Activated naive CD8-positive, alpha-beta T cell treated with anti-CD3 and anti-CD28 coated beads, Interleukin-2, amount 50 U/mL, for 24 hours (primary cell): ENCODE measurements at places on chromosomes 12 and 14.

GRCh38 chr14:30610787-30611343 lies 11.3 kb upstream of the SCFD1 start:
- no peak for DNase-seq

DNA sequence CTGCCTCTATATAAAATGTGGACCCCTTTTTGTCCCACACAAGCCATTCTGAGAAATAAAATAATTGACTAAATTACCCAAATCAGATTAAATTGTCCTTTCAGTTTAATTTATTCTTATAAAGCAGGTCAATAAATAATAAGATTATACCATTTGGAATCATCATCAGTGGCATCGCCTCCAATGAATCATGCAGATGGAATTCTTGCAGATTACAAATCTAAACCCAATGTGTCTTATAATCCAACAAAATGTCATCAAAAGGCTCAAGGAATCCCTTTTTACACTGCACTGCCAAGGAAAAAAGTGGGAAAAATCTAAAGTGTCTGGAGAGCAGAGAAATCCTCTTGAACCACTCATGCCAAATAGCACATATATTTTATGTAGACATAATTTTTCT lies 138.2 kb upstream of the TSPAN8 start:
- DNase-seq = no peak

DNA sequence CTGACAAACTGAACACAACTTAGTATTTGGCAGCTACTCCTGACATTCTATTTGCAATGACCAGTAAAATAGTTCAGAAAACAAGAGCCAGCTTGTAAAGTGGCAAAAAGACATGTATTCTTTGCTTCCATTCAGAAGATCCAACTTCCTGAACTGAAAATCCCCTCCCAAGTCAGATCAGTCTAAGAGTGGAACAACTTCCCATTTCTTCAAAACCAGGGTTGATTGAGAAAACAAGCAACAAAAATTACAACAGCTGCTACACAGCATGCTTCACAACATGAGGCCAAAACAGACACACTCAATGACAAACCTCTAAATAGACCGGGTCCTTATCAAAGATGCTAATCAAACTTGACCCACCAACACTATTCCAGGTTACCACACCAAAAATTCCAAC lies 40.3 kb downstream of the CIT start:
- DNase-seq = no peak

DNA sequence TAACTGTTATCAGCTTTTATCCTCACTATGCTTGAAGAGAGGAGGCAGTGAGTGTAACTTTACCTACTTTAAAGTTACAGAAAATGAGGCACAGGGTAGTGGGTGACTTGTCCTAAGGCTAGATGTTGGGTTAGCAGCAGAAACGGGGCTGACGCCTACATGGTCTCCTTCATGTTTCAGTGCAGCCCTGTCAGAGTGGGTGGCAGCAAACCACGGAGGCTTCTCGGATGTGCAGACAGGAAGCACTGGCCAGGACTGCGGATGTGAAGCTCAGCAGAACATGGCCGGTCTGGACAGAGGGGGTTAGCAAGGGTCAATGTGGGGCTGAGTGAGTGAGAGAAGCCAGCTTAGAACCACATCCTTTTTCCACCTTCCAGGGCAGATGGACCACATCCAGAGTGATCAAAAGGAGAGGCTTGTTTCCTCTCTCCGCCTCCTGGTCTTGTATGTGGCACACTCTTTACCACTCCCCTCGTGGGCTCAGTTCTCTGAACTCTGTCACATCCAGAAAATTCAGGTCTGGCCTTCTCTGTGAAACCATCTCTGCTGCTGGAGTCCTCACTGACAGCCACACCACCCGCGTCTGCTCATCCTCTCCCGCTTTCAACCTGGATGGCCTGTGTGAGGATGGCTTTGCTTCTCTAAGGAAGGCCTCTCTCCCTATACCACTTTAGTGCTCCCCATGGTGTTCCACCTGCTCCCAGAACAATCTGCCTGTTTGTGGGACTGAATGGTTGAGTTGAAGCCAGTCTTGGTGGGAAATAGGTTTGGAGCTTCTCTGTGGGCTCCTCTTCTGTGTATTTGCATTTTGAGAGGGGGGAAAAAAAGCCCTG lies 14.1 kb downstream of the SUSD6 start:
- peak; percentile 78 for DNase-seq

DNA sequence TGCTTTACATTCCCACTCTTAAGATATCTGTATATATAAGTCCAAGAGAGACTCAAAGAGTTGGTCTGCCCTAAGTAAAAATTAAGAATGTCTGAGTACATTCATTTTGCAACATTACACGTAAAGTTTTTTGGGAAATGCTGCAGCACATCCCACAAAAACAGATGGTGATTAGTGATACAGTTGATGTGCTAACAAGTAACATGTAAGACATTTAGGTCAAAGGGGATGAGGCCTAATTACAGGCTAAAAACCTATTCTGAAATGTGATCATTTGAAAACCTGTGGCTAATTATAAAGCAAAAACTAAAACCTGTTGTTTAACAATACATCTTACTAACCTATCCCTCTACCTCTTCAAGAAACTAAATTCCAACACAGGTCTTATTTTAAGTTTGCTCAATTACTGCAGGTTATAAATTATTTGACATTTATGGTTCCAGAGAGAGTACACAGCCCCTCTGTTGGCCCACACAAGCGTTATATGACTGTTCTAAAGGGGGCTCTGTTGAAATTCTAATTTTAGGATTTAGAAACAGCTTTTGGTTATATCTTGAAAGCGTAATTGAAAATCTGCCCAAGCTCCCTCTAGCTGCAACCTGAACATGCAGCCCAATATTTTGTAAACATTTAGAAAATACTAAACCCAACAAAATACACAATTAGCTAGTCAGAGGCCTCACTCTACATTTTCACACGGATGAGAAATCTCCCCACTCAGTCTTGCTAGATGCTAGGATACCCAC lies 42.9 kb downstream of the BRAP start:
- DNase-seq = no peak

GRCh38 chr14:30974628-30975027 lies 50.8 kb upstream of the AP4S1 start:
- no peak for DNase-seq

DNA sequence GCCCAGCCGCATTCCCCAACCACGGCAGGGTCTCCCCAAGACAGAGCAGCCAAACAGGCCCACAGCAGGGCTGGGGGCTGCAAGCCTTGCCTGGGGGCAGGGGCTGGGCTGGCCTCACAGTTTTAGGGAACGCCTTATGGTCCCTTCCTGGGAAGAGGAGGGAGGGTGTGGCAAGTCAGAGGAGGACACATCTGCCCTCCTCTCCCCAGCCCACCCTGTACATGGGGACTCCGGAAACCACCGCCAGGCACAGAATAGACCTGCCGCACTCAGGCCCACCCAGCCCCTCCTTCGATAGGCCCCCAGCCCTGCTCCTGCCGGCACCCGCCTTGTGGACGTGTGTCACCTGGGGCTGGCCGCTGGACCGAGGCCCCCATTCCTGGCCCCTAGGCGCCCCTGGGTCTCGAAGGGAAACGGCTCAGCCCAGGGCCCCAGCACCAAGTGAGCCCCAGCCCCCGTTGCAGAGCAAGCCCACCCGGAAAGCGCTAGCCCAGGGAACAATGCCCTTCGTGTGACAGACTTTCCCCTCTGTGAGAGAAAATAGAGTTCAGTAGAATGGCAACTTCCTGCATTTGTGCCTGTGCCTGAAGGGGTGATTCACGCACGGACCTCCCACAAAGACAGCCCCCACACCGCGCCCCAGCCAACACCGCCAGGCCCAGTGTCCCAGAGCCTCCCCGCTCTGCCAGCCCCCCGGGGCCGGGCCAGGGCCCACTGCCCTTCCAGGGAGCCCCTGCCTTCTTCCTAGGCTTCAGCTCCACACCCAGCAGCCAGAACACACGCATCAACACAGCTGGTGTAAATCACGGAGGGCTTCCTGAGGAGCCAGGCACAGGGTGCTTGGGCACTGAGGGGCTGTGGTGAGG lies 12.0 kb upstream of the NUDT14 start:
- DNase-seq = peak; percentile 46

- no peak for DNase-seq
These were observed 35.0 kb downstream of the TPH2 start for GRCh38 chr12:71973687-71974086.

GRCh38 chr14:52936437-52936836 lies 14.4 kb downstream of the FERMT2 start:
- DNase-seq = no peak

DNA sequence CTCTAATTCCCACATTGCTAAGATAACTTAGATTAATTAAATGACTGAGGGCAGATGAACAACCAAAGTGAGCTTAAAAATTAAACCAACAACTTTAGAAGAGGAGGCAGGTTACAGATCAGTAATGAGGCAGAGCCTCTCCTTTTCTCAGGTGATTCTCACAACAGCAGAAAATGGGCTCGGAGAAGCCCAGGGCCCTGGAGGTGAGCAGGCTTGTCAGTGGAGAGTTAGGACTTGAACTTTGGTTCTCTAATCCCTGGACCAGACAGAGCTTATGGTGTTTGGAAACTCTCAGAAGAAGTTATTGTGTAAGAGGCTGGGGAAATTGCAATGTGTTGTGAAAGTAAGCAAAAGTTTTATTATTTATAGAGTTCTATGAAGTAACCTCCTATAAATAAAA lies 2.8 kb downstream of the TRHDE start:
- no peak for DNase-seq
